ENCODE measurements at places on chromosomes 5 and 9.

DNA sequence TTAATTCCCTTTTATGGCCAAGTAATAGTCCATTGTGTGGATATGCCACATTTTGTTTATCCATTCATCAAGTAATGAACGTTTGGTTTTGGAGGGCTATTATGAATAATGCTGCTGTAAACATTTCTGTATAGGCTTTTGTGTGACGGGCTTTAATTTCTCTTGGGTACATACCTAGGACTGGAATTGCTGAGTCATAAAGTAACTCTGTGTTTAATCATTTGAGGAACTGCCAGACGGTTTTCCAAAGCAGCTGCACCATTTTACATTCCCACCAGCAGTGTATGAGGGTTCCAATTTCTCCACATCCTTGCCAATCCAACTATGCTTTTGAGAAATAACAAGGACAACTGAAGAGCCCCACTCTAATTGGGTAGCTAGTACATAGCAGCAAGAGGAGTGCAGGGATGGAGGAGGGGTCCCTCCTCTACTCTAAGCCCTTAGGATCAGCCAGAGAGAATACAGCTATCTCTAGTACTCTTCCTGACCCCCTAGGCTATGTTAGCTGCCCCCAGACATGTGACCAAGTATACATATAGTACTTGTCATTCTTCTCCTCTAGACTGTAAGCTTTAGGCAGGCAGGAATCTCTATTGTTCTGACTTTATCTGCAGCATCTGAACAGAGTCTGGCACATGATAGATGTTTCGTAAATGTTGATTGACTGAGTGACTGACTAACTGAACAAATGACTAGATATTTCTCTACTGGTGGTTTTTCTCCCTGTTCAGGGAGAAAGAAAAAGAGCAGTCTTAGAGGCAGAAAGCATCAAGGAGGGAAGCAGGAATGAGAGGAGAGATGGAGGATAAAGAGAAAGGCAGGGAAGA, 22.1 kb upstream of the MATR3 start:
- no peak for DNase-seq

- DNase-seq = no peak
Measured at GRCh38 chr9:89873801-89874200, 269.0 kb downstream of the GADD45G start.

DNA sequence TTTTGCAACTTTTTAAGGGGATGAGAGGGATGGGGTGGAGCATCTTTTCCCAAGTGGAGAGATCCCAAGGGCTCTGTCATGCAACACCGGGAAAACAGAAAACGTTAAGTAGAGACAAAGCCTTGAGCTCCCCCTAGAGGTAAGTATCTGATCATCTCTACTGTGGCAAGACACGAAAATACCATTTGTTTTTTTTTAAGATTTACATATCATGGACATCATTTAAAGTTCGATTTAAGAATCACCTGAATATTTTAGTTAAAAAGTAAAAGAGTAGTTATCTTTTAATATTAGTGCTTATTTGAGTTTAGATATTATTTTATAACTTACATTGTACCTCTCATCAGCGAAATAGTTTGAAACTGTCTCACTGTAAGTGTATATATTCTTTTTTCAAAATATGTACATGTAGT, 200.4 kb downstream of the LRRC70 start:
- no peak for DNase-seq

- DNase-seq = no peak
Measured at GRCh38 chr5:132417889-132418485, 48.5 kb downstream of the SLC22A5 start.

DNA sequence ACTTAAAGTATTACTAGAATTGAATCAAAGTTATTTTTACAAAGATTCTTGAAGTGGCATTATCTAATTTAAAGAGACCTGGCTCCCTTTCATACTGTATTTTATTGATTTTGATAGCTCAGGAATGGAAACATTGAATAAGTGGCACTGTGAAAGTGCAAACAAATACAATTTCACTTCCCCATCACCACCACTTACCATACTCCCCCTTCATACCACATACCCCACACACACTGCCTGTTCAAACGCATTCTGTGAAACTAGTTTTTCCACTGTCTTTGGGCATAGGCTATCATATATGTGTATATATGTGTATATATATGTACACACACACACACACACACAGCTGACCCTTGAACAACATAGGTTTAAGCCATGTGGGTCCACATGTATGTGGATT, 62.1 kb upstream of the ATG10 start:
- no peak for DNase-seq

DNA sequence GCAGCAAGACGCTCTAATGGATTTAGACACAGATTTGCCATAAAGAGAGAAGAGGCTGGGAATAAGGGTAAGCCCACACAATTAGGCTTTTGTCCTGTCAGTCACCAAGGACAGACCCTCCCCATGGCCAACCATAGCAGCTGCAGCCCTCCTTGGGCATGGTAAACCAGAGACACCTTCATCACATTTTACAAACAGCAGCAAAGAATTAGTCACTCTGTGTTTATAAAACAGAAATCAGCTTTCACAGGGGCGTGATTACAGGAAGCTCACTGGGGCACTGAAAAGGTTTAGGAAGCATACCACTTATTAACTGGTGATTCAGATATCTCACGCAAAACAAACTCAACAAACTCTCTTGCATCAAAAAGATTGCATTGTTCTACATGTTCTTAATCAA, 37.3 kb upstream of the ZNF622 start:
- no peak for DNase-seq

- DNase-seq = no peak
Measured at GRCh38 chr5:64979531-64979930, 210.8 kb downstream of the CWC27 start.

DNA sequence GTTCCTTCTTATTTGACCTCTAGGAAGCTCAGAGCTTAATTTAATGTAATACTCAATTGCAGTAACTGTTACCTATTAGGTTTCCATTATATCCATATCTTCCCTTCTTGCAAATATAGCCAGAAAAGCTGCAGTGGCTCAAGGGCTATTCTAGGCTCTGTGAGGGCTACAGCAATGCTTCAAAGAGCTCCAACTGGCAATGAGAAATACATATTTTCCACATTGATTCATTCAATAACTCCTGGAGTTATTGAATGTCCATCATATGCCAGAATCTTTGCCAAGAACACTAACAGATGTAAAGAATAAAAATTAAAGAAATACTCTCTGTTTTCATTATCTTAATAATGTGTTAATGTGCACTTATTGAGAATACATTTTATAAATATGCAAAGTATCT, 396.9 kb upstream of the PAPPA start:
- DNase-seq = no peak

DNA sequence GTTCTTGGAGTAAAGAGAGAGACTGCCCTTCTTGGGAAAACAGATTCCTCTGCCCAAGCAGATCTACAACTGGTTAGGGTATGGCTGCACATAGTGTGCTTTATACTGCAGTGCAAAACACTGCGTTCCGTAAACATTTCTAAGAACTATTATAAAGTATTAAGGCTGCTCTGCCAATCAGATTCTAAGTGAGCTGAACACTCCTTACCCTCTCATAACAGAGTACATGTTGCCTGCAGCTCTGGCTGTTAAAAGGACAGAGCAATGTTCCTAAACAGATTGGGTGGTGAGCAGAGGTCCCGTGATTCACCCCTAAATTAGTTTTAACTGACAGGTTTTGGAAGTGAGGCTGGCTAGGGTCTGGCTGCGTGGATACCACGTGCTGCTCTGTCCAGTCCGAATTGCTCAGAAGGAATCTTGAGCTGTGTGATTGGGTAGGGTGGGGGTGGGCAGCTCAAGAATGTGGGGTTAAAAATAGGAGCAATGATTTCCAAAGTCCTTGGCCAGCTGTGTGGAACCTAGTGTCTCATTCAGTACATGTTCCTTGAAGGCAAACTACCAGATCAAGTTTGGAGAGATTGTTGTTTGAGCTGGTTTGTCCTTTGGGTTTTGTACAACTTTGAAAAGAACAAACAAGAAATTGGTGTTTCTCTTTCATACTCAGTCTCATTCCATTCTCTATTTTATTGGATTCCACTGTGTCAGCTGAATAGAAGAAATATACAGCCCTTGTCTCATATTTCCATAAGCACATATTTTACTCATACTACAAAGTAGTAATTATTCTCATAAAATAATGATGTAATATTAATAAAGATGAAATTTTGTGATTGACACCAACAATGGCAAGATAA, 497.6 kb upstream of the CD180 start:
- no peak for DNase-seq

- DNase-seq = no peak
Measured at GRCh38 chr5:169049712-169050111, 251.2 kb downstream of the SLIT3 start.

GRCh38 chr5:73374520-73375190, 73.9 kb downstream of the FOXD1 start:
- no peak for DNase-seq

DNA sequence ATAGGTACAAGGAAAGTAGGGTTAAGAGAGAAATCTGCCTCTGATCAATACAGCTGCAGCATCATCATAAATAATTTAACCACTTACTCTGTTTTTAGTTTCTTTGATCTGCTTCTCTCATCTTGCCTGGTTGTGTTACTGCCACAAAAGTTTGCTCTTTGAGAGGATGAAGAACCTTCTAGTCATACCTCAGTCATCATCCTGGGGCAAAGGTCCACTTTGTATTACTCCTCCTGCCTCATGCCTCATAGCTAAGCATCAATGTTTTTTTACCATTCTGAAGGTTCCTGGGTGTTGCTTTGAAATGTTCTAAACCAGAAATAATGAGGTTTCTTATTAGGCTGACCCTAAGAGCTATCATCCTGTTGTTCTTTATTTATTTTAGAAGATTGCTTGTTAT, 17.1 kb upstream of the TRIM36 start:
- no peak for DNase-seq

- no peak for DNase-seq
Measured at GRCh38 chr9:89079391-89079790, 88.1 kb downstream of the S1PR3 start.

DNA sequence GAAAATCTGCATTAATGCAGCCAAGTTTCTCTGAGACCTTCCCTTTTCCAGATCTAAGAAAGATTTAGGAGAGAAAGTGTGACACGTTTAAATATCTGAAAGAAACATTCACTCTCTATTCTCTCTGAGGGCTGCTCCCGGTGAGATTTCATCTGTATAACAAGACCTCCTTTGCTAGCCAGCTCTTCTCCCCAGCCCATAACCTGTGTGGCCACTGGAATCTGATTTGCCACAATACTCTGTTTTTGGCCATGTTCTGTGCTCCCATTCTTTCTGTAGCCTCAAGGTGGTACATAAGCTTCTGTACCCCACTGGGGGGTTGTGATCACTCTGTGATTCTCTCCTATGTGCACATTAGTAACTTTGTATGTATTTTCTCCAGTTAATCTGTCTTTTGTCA, 291.0 kb upstream of the SEMA6A start:
- no peak for DNase-seq

GRCh38 chr9:16475257-16475656, 395.2 kb downstream of the BNC2 start:
- no peak for DNase-seq

DNA sequence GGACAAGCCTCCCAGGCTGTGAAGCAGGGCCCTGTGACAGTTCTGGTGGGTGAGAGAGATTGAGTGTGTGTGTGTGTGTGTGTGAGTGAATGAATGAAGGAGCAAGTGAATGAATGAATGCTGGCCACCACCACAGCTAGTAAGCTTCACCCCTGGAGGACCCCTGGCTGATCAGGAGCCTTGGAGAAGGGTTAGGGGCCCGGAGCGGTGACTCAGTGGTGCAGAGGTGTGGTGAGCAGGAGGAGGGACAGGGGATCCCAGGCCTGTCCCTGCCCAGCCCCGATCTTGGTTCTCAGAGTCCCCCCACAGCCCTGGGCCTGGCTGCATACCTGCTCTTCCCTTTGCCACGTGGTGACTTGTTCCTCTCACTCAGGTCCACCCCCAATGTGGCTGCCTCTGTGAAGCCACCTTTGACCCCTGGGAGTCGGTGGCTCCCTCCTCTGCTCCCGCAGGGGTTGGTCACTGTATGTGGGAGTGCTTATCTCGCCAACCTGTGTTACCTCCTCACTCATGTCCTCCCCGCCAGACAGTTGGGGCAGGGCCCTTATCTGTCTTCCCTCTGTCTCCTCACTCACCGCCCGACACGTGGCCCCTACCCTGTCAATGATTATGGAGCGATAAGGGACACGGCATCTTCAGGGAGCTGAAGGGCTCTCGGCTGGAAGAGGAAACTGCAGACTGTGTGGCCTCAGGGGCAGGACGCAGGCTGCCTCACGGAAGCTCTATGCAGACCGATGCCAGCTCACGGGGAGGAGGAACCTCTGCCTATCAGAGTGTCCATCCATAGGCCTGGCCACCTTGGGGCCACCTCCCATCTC, 99.9 kb upstream of the PITX1 start:
- no peak for DNase-seq

DNA sequence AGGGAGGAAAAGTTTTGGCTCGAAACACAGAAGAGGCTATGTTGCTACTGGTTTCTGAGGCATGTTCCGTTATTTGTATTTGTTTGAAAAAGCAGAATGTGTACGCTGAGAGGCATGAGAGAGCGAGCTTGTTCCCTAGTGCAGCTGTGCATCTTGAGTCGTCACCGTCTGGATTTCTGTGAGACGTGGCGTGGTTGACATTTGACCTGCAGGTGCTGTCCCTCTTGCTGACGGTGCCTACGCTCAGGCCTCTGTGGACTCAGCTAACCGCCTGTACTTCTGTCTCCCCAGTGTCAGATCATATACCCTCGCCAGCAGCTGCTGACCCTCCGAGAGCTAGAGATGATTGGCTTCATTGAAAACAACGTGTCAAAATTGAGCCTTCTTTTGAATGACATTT, 21.5 kb downstream of the TRIP13 start:
- no peak for DNase-seq

DNA sequence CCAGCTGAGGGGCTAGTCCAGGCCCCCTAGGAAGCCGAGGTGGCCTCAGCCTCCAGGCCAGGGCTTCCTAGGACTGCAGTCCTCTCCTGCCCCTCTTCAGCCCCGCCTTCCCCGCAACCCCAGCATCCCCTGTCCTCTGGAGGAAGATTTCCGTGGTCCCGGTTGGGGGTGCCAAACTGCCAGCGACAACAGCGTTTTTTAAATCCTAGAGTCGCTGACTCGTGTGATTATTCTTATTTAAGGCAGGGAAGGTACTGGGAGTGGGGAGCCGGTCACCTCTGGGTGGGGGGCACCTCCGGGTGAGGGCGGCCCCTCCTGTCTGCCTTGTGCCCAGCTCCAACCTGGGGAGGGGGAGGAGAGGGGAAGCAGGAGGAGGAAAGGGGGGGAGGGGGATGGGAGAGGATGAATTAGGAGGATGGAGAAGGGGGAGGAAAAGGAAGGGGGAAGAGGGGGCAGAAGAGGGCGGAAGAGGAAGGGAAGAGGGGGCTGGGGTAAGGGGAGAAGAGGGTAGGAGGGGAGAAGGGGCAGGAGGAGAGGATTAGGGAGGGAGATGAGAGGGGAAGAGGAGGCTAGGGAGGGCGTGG, 173.1 kb upstream of the IER5L start:
- no peak for DNase-seq

DNA sequence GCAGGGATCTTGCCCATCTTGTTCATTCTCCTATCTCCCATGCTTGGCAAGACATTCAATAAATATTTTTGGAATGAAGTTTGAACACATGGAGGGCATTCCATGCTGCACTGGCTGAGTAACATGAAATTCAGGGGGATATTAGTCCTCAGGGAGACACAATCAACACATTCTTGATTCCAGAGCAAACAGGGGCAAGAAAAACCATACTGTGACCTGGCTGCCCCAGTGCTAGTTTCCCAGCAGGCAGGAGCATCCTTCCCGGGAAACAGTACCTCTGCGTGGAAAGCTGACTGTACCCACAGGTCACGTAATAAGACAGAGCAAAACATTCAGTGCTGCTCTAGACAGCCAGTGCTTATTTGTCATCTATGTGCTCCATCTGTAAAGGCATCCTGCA, 66.3 kb upstream of the SPOCK1 start:
- no peak for DNase-seq

GRCh38 chr9:33446240-33446945, 1.0 kb downstream of the AQP3 start:
- DNase-seq = no peak

- no peak for DNase-seq
Measured at GRCh38 chr9:130732136-130732535, 38.6 kb downstream of the EXOSC2 start.

Data from stimulated activated CD8-positive, alpha-beta memory T cell treated with anti-CD3 and anti-CD28 coated beads, Interleukin-4, amount 100 ng/mL, for 1 hour (primary cell).